Activated naive CD4-positive, alpha-beta T cell (primary cell): ENCODE measurements at places on chromosomes 6 and 20.

- no peak for DNase-seq
Observed at GRCh38 chr20:31666258-31667042, 28.7 kb downstream of the COX4I2 start.

DNA sequence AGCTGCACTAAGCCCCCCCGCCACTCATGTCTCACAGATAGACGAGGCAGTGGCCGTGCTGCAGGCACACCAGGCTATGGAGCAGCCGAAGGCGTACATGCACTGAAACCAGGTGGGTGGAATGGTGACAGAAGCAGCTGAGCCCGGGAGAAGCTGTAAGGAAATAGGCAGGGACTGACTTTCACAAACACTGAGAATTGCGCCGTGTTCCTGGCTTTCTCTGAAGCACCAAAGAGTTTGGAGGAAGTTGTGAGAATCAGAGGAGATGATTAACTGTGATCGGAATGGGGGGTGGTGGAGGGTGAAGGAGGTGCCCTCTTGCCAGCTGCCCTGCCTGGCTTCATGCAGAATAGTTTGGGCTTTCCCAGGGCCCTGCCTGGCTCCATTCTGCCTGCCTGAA, 21.6 kb downstream of the TOMM34 start:
- no peak for DNase-seq

GRCh38 chr6:10640412-10640811, 54.0 kb downstream of the C6orf52 start:
- no peak for DNase-seq

GRCh38 chr6:18186540-18187250, 31.5 kb downstream of the KDM1B start:
- DNase-seq = no peak

GRCh38 chr20:17896193-17896723, 72.3 kb downstream of the SNX5 start:
- DNase-seq = no peak

GRCh38 chr20:36153736-36154699, 522 bp upstream of the EPB41L1 start:
- no peak for DNase-seq

DNA sequence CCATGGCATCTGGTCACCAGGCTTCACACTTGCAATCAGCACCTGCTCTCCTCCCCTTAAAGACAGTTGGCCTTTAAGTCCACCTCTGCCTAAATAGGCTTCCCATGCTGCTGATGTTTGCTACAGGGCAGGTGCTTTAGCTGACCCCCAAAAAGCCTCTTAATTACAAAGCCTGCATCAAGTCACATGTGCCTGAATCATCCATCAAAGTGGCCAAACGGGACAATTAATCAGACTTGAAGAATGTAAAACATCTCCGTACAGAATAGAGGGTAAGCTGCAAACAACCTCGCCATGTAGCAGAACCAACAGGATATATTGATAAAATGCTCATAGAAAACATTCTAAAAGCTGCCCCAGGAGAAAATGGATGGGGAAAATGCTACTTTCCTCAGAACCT, 7.4 kb downstream of the LY86 start:
- no peak for DNase-seq

- DNase-seq = no peak
Observed at GRCh38 chr6:31152781-31153180, 4.8 kb downstream of the CCHCR1 start.

DNA sequence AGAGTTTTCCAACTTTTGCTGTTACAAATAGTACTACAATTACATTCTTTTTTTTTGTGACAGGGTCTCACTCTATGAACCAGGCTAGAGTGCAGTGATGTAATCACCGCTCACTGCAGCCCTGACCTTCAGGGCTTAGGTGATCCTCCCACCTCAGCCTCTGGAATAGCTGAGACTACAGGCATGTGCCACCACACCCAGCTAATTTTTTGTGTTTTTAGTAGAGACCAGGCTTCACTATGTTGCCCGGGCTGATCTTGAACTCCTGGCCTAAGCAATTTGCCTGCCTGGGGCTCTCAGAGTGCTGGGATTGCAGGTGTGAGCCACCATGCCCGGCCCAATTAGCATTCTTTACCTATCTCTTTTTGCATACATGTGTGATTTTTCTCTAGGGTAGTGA, 12.5 kb downstream of the ATRN start:
- no peak for DNase-seq

DNA sequence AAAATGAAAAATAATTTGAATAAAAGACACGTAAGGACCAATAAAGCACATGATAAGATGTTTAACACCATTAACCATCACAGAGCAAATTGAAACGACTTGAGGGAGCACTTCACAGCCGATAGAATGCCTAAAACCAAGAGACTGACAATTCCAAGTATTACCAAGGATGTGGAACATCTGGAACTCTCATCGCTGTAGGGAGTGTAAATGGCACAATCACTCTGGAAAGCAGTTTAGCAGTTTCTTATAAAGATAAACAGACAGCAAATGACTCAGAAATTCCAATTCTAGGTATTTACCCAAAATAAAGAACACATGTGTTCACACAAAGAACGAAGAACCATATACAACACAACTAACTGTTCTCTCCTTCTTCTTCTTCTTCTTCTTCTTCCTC, 8.5 kb upstream of the UBD start:
- no peak for DNase-seq

GRCh38 chr20:2338411-2339066, 42.2 kb upstream of the TGM6 start:
- DNase-seq = no peak

- DNase-seq = no peak
Observed at GRCh38 chr6:37311741-37312473, 41.9 kb upstream of the RNF8 start.

DNA sequence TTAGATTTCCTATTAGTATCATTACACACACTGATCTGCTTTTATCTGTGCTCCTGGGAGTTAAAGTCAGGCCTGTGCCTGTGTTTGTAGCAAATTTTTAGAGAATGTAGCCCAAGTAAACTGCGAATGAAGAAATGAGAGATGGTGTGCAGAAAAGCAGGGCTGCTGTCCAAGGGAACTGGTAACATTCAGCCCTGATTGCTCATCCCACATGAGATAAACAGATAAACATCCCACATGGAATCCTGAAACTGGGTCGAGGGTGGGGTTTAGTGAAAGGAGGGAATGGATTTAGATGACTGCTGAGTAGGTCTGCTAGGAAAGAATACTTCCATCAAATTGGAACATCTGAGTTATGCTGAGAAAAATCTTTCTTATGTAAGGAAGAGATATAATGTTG, 69.1 kb downstream of the GRIK2 start:
- no peak for DNase-seq

- no peak for DNase-seq
Observed at GRCh38 chr20:16095226-16095625, 478.0 kb downstream of the KIF16B start.

DNA sequence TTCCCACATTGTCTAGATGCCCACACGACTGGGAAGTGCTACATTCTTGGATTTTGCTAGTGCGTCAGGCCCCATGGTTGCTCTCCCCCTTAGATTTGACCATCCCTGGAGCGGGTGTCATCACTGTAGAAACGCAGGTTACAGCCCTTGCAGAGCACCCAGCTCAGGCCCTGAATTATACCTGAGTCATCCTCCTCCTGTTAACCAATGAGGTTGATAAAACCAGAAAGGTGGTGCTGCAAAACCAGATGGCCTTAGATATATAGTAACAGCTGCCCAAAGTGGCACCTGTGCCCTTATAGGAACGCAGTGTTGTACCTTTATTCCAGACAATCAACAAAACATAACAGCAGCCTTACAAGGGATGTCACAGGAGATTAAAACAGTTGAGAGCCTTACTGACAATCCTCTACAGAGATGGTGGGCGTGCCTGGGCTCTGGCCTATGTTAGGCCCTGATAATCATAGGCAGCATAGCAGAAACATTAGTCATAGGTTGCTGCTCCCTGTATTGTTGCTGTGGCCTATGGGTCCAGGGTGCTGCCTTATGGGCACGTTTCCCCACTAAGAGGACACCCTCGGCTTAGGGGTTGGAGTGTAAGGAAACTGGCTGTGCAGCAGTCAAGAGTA, 33.6 kb upstream of the HSF2 start:
- no peak for DNase-seq
